T-helper 22 cell (primary cell): ENCODE measurements at places on chromosomes 3 and 15.
A peak's percentile ranks its signal among the peaks of the same experiment; 100 is the strongest.

DNA sequence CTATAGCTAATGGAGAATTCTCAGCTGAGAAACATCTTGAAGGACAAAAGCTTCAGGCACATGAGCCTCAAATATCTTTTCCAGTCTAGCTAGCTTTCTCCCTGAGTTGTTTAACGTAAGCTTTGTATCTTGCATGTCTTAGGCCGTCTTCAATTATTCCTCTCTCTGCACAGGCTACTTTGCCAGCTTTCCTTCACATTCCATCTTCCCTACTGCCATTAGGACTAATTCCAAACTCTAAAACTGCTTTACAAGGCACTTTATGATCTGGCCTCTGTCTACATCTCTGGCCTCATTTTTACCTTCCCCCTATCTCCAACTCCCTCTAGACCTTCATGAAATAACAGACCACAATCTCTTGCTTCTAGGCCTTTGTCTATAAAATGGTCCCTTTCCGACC, 171.4 kb downstream of the GREM1 start:
- no peak for DNase-seq

DNA sequence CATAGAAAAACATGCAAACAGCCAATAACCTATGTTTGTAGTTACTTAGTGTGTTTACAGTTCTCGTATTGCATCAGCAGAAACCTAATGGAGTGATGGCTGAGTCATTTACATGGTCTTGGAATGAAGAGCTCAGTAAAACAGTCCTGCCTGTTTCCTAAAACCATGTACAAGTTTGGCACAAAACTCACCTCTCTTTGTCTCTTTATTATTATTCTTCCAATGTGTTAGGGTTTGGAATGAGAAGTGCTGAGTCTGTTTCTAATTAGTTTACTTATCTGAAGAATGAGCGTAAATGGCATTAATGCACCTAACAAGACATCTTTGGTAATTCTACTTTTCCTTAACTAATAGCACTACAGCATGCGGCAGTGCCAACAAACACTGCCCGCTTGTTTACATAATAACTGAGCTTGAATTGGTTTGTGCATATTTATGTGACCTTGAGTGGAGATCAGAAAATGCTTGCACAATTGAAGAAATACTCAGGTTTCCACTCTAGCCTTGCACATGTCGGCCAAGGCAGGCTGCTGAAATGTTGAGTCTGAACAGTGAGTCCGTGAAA, 385.4 kb upstream of the SEMA6D start:
- no peak for DNase-seq

GRCh38 chr15:36626984-36627383, 47.6 kb downstream of the CDIN1 start:
- DNase-seq, result no peak

- no peak for DNase-seq
Measured at GRCh38 chr3:98450372-98450771, 12.6 kb upstream of the OR5K1 start.

- no peak for DNase-seq
Measured at GRCh38 chr3:147388700-147389580, 17.4 kb downstream of the ZIC4 start.

- no peak for DNase-seq
Measured at GRCh38 chr3:6281662-6282061, 579.3 kb upstream of the GRM7 start.

- DNase-seq, result peak; percentile 85
Measured at GRCh38 chr15:90265271-90266060, at the start of gene NGRN. NGRN (plus strand) TSS chr15:90265672; CDS start chr15:90265713, 41 bp downstream.

GRCh38 chr3:11655196-11655928, 11.6 kb upstream of the VGLL4 start:
- DNase-seq, result no peak
